Stimulated activated CD4-positive, alpha-beta T cell treated with anti-CD3 and anti-CD28 coated beads, Interleukin-15, amount 100 ng/mL, for 1 hour (primary cell): ENCODE measurements at places on chromosomes 4 and X.

- DNase-seq: no peak
Measured at GRCh38 chrX:23235051-23235450, 99.6 kb upstream of the PTCHD1 start.

- no peak for DNase-seq
Measured at GRCh38 chr4:183635321-183635720, 23.7 kb downstream of the RWDD4 start.

DNA sequence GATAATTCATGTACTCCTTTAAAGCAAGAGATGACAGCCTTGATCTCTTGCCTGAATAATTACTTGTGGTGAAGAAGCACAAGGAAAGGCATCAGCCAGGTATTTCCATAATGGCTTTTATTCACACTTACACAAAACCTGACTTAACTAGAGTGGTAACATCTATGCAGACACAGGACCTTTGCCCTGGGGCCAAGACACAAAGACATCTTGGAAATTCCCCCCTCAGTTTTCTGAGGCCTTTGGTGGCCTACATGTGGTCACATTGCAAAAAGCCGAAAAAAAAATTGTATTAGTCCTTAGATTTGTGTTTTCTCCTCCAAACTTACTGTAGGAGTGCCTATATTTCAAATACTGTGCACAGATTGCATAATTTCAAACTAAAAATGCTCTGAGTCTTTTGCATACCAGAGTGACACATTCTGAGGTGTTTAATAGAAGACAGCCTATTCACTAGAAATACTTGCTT lies 172.4 kb downstream of the PDGFC start:
- no peak for DNase-seq

GRCh38 chrX:118730500-118731247 lies 3.3 kb downstream of the IL13RA1 start:
- DNase-seq: no peak

GRCh38 chr4:41346306-41347061 lies 89.8 kb downstream of the UCHL1 start:
- no peak for DNase-seq

- DNase-seq: no peak
Measured at GRCh38 chrX:140762061-140762460, 52.5 kb downstream of the LINC00632 start.

- DNase-seq: no peak
Measured at GRCh38 chr4:32106767-32107166, 1386.6 kb downstream of the PCDH7 start.

DNA sequence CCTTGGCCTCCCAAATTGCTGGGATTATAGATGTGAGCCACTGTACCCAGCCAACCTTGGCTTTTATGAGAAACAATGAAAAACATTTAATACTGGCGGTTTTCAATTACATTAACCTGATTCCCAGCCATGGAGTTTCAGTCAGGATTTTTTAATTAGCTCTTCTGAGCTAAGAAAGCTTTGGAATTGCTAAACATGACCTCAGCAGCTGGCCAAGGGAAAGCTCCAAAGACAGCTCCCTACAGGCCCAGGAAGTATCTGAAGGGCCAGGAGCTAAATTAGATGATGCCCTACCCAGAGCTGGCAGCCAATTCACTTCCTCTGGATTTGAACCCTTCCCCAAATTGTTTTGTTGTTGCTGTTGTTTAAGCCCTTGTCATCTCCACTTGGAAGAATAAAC lies 26.5 kb upstream of the FUNDC1 start:
- no peak for DNase-seq
